Fibroblast of villous mesenchyme (primary cell): ENCODE measurements at places on chromosomes 12 and 14. TPM values are rescaled to one million over a fixed set of nuclear protein-coding genes. Genes with fewer than 3 reads are reported as not detected.

RAPGEF3 gene
- total RNA-seq: 3.2 and 9.1 TPM in 2 replicates

LRTM2 gene
- total RNA-seq: not detected in 2 replicates

RPS26 gene
- total RNA-seq: 197 and 313 TPM in 2 replicates

PPP4R4 gene
- total RNA-seq: under 0.01 and 0.43 TPM in 2 replicates

KCNK13 gene
- not detected in 2 replicates for total RNA-seq

SERPINA1 gene
- not detected in 2 replicates for total RNA-seq

KLHL33 gene
- total RNA-seq: under 0.01 and 0.43 TPM in 2 replicates

ACSM4 gene
- total RNA-seq: not detected in 2 replicates

CLEC9A gene
- not detected in 2 replicates for total RNA-seq

KRT77 gene
- not detected in 2 replicates for total RNA-seq

GRCh38 chr12:99200711-99201384 lies 446.7 kb upstream of the GARIN6 start:
- DNase-seq: no peak

DNA sequence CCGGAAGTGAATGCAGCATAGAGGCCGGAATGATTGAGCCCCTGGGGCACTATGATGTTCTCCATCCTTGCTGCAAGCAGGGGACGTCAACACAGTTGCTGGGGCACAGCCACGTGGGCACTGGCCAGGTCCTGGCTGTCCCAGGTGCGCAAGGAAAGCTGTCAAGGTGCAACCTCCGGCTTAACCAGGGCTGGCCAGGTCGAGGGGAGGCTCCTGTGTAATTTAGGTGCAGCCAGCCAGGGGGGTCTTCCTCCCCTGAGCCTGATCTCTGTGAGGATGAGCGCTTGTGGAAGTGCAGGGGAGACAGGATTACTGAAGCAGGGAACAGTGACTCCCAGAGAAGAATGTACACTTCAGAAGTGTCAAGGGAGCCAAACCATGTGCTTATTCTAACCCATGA lies 852.8 kb upstream of the TMEM132C start:
- no peak for DNase-seq

GRCh38 chr12:26691234-26691970 lies 141.6 kb downstream of the ITPR2 start:
- DNase-seq: peak; percentile 93

- peak; percentile 82 for DNase-seq
Observed at GRCh38 chr14:102085948-102086708, 716 bp downstream of the HSP90AA1 start.

DNA sequence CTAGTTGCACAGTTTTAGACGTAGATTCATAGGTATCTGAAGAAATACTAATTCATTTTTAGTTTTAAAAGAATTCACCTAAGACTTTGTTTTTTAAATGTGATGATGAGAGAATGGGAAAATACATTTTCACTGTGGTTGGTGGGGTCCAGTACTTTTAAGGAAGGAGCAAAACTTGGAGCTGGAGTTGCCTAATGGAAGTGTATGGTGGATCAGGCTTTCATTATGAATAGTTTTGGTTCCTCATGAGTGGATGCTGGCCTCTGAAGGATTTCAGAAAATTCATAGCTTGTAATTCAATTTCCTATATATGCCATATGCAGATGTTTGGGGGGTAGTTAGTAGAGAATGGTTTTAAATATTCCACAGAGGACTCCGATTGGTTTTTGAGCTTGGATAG lies 27.1 kb downstream of the STK38L start:
- no peak for DNase-seq

GRCh38 chr12:132766380-132767085 lies 4.9 kb upstream of the ANKLE2 start:
- no peak for DNase-seq

GRCh38 chr12:42182394-42182793 lies 37.7 kb upstream of the GXYLT1 start:
- DNase-seq: no peak

DNA sequence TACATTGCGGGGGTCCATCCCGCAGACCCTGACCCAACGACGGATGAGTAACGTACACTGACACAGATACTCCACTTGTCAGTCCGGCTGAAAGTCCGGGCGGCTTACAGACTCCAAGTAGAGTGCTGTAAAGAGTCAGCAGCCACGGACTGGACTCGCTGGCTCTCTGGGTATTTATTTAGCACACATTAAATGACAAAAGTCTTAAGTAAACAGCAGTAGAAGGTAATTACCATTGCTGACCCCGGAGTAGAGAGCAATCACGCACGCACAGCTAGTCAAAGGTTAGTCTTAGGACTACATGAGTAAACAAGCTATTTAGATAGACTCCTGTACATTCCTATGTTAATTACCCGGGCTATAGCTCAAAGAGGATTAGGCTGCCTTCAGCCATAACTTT lies 780.9 kb downstream of the RPS29 start:
- DNase-seq: no peak

DNA sequence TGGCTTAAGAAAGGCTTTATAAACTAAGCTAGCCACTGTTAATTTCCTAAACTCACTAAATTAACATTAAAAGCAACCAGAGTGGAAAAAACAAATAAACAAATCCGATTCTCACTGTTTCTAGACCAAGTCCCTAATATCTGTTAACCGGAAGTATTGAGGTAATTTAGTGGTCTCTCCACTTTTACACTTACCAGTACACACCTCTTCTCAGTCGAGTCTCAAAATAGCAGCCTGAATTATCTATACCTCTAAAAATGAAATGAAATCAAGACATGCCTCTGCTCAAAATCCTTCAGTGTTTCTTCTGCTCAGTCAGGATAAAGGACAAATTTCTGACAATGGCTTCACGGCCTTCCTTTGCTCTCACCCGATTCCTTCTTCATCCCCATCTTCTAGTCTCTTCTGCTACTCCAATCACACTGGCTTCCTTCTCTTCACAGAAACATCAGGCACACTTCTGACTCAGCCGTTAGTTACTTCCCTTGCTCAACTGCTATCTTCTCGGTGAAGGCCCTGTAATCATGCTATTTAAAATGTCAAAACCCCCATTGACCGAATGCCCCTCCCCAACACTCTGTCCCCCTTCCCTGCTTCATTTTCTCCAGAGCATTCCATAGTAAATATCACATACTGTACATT lies 161.3 kb downstream of the KITLG start:
- DNase-seq: peak; percentile 42

GRCh38 chr14:35865611-35866324 lies 39.6 kb downstream of the BRMS1L start:
- no peak for DNase-seq

GRCh38 chr14:90911121-90911520 lies 94.9 kb upstream of the TTC7B start:
- peak; percentile 24 for DNase-seq

DNA sequence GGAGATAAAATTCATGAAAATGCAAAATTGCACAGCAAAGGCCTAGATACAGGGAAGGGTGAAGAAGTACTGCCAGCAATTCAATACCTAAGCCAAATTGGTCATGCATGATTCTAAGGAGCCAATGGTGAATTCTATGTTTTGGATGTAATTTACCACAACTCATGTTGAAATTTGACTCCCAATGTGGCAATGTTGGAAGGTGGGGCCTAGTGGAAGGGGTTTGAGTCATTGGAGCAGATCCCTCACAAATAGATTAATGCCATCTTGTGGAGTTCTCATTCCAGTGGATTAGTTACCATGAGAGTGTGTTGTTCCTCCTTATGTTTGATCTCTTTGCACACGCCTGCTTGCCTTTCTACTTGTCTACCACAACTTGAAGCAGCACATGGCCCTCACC lies 194.0 kb upstream of the ALG10 start:
- DNase-seq: no peak

DNA sequence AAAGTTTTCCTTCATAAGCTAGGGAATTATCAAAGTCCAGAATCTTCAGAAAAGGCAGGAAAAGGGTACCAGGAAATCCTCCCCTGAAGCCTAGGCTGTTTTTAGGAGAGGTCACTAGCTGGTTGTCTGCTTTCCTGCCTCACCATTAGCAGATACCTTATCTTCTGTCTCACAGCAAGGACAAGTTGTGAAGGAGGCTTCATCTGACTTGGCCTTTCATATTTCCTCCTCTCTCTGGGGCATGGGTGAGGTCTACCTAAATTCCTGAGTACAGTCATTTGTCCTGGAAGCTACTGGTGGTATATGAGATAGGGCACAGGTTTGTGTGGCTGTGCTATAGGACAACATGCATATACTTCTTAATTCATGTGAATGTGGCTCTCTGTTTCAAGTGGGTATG lies 2.3 kb downstream of the FOXJ2 start:
- peak; percentile 22 for DNase-seq

DNA sequence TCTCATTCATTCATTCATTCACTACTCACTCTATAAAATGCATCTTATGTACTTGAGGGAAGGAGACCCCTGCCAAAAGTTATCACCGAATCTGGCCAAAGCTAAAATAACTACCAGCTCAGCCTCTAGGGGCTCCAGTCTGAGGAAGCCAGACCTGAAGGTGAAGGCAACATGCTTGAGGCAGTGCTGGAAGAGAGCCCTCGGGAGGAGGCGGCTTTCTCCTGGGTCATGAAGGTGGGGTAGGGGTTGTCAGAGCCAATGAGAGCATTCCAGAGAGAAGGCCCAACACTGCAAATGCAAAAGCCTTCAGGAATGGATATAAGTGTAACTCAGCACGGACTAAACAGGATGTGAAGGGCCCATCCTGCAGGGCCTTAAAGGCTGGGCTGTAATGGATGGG lies 62.4 kb downstream of the GSC start:
- no peak for DNase-seq

DNA sequence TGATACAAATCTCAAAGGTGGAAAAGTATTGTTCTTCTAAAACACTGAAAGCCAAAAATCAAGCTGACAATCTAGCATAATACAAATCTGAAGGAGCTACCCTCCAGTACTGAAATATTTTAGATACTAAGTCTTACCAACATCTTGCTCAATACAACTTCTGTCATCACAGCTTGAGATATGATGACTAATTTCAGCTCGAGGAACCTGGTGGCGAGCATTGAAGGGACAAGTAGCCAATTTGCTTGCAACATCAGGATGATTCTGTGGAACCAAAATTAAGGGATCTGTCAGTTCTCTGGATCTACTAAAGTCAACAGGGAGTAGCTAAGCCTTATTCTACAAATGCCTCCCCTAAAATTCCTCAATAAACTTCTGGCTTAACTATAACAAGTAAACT lies 10.4 kb downstream of the GTSF1 start:
- DNase-seq: peak; percentile 78

- DNase-seq: no peak
Observed at GRCh38 chr14:106564058-106564643, 1037.8 kb downstream of the TMEM121 start.

- no peak for DNase-seq
Observed at GRCh38 chr14:81141426-81141825, 79.3 kb downstream of the GTF2A1 start.

- DNase-seq: peak; percentile 9
Observed at GRCh38 chr12:80157645-80158044, 58.3 kb downstream of the OTOGL start.

DNA sequence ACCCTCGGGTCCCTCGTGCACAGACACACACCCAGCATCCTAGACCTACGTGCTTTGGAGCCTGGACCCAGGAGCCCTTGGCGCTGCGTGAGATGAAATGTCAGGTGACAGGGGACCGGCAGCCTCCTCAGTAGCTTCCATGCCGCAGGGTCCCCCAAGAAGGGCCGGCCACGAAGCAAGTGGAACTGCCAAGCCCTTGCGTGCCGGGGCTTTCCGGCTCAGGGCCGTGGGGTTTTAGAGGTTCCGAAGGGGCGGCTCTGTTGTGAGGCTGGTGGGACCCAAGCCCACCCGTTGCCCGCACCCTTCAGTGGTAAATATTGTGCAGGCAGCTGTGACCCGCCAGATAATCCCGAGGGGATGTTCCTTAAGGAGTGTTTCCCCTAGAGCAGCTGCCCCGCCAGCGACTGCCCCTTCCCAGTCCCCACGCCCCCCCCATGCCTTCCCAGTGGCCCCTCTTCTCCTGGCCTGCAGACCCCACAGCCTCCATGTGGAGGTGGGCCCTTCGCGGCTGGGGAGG lies 133.7 kb downstream of the ADGRD1 start:
- no peak for DNase-seq

GRCh38 chr12:132389026-132389425 lies 59.6 kb upstream of the GALNT9 start:
- no peak for DNase-seq

DNA sequence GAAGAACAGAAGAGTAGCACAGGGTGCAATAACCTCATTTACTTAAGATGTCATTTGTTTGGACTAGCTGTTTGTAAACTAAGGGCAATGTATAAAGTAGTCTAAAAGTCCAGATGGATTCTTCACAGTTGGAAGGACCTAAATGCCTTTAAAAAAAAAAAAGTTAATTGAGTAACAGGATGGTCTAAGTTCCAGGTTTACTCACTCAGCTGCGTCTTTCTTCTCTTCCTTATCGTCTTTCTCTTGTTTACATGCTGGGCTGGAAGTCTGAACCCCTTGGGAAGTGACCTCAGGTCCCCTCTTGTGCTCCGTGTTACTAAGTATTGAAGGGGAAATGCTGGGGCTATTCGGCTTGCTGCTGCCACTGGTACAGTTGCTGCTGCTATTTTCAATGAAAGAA lies 82.5 kb downstream of the SH2B3 start:
- peak; percentile 86 for DNase-seq

DNA sequence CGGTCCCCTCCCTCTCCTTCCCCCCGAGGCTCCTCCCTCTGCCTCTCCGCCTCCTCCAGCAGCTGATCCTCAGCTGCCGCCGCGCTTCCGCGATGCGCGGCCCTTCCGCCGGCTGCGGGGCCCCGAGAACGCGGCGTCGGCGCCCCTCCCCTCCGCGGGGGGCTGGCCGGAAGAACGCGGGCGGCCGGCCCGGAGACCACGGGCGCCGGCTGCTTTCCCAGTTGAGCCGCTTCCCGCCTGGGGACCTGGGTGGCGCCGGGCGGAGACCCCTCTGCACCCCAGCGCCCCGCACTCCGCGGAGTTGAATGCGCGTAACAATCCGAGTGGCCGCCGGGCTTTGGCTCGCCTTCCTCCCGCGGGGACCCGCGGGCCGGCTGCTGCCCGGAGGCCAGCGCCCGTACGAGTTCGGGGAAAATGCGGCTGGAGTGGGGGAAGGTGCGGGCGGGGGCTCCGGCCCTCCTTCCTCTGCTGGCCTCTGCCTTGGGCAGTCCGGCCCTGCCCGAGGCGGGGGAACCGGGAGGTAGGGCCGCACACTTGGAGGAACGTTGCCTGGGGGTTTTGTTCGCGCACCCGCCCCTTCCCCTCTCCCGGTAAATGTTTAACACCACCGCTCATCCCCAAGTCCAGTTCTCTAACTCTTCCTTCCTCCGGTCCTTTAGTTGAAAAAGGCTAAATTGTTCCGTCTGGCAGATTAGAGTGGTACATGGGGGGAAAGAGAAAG lies 393 bp upstream of the DCAF5 start:
- peak; percentile 95 for DNase-seq

GRCh38 chr14:20428010-20428365 lies 8.0 kb downstream of the KLHL33 start:
- no peak for DNase-seq

DNA sequence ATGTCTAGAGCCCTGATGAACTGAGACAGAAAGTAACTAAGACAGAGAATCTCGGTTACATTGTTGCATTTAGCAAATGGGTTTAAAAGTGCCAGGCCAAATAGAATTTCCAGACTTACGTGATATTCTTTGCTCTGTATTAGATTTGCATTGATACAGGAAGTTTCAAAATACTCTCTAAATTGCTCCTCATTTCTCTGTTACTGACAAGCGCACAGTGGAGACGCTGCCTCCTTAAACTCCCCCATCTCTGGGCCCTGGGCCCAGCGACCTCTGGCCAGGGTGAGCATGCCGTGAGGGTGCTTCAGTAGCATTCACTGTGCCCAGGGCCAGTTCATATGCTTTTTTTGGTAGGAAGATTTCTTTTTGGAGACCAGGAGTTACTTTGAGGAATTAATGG lies 22.9 kb upstream of the EVL start:
- no peak for DNase-seq

- DNase-seq: peak; percentile 79
Observed at GRCh38 chr12:97556302-97556779, 93.7 kb downstream of the RMST start.

- DNase-seq: no peak
Observed at GRCh38 chr12:42854208-42854607, 264.7 kb upstream of the PRICKLE1 start.
